ENCODE measurements at places on chromosomes 3 and 15. TPM values are rescaled to one million over a fixed set of nuclear protein-coding genes. Genes with fewer than 3 reads are reported as not detected.

Gene DOCK3
- under 0.01 TPM for total RNA-seq

Gene HSPBAP1
- 9.3 TPM for total RNA-seq

Gene TIMP4
- 0.26 TPM for total RNA-seq

Gene TRPM1
- 0.11 TPM for total RNA-seq

Gene NANOGP8
- total RNA-seq: not detected

Gene GABRR3
- total RNA-seq: not detected

Gene SLC9A9
- 16.2 TPM for total RNA-seq

Gene MYO1E
- total RNA-seq: 19.0 TPM

Gene ST6GAL1
- total RNA-seq: 75.0 TPM

Gene HACL1
- total RNA-seq: 29.0 TPM

Gene MYO5C
- 14.3 TPM for total RNA-seq

Gene SLC9C1
- 0.11 TPM for total RNA-seq

Data from dermis lymphatic vessel endothelial cell (primary cell).